ENCODE measurements at places on chromosomes 1 and 21.
A peak's percentile ranks its signal among the peaks of the same experiment; 100 is the strongest.

DNA sequence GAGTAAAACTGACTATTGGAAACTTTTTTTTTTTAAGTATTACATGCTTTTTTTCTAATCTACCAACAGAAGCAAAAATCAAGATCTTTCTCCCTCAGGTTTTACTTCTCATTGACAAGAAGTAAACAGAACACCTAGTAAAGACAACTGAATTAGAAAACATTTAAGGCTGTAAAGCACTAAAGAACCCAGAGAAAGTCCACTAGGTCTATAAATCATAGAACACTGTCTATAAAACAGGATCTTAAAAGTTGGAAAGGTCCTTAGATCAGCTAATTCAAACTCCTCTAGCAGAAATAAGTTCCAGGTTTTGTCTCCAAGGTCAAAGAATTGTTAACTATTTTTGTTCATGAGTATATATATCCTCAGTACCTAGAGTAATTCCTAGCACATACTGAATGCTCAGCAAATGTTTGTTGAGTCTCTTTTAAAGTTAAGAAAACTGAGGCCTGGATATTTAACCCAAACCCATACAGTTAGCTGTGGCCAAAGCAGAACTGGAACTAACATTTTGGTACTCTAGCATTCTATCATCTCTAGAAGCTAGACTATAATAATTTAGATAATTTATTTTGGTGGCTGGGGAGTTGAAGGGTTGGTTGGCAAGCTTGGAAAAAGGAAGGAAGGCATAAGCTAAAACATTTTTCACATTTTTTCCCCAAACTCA, 3.0 kb downstream of the EPS15 start:
- DNase-seq: no peak

DNA sequence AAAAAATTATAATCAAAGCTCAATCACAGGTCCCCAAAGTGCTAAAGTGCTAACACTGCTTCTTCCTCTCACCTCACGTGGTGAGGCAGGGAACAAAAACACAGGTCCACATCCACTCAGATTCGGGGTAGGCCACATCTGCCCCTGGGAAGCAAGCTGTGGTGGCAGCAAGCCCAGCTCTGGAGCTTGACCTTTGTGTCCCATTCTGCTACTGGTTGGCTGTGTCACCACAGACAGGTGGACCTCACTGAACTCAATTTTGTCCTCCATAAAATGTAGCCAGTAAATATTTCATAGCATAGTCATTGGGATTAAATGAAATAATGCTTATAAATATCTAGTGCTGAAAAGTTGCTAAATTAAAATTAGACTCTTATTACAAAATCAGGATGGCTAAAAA, 8.5 kb downstream of the AZIN2 start:
- DNase-seq: no peak

GRCh38 chr1:203590603-203591002, 36.0 kb upstream of the ATP2B4 start:
- DNase-seq: no peak

DNA sequence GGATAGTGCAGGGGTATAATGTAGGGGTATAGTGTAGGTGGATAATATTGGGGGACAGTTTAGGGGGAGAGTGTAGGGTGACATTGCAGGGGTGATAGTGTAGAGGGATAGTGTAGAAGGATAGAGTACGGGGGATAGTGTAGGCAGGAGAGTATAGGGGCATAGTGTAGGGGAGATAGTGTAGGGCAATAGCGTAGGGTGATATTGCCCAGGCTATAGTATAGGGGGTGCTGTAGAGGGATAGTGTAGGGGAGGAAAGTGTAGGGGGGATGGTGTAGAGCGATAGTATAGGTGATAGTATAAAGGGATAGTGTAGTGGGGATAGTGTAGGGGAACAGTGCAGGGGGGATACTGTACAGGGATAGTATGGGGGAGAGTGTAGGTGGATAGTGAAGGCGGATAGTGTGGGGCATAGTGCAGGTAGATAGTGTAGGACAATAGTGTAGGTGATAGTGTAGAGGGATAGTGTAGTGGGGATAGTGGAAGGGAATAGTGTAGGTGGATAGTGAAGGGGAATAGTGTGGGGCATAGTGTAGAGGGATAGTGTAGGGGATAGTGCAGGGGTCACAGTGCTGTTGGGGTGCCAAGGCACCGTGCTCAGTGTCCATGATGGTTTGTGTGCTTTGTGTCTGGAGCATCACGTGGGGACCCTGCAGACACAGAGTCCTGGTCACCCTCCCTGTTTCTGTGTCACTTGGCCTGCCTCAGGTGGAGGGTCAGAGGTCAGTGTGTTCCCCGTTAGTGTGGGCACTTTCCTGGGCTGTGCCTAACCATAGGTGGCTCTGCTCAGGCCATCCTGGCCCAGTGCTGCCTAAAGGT, 10.5 kb upstream of the ARF1 start:
- no peak for DNase-seq

- no peak for DNase-seq
These were observed 163.4 kb upstream of the SGIP1 start for GRCh38 chr1:66370462-66370971.

GRCh38 chr1:119784191-119784781, 15.6 kb upstream of the HMGCS2 start:
- no peak for DNase-seq

DNA sequence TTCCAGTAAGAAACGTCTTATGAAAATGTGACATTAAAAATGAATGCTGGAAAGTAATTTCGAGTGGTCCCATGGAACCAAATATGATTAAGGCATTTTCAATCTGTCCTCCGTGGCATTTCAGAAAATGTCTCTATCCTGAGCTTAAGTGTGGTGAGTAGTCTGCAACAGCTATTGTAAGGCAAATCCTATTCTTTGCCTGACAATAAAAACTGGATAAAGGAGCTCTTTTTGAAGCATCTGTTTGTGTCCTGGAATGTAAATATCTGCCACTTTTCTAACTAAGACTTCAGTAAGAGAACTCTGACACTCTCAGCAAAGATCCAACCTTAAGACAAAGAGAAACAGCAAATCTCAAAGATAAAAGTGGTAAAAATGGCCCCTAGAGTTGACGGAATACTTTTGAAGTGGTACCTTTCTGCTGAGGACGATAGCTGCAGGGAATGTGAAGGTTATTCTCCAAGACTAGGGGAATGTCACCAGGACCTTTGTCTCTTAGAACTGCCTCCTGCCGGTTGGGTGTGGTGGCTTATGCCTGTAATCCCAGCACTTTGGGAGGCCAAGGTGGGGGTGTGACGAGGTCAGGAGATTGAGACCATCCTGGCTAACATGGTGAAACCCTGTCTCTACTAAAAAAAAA, 486.7 kb upstream of the ZP4 start:
- no peak for DNase-seq

DNA sequence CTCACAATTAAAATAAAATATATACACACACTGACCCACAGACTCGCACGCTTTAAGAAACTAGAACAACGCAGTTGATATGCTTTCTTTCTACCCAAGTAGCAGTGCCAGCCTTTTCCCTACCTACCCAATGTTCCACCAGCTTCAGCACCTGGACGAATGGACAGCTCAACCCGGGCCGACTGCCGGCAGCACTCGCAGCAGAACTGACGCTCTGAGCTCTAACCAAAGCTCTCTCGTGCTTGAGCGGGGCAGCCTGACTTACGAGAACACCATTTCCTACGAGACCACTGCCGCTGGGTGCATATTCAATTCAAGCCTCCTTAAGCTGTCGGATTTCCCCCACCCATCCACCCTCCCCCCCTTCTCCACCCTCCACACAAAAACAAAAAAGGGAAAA, 127.4 kb upstream of the DPYD start:
- peak; percentile 47 for DNase-seq

- DNase-seq: peak; percentile 34
These were observed 429 bp downstream of the SRRM1 start for GRCh38 chr1:24643363-24644099.

DNA sequence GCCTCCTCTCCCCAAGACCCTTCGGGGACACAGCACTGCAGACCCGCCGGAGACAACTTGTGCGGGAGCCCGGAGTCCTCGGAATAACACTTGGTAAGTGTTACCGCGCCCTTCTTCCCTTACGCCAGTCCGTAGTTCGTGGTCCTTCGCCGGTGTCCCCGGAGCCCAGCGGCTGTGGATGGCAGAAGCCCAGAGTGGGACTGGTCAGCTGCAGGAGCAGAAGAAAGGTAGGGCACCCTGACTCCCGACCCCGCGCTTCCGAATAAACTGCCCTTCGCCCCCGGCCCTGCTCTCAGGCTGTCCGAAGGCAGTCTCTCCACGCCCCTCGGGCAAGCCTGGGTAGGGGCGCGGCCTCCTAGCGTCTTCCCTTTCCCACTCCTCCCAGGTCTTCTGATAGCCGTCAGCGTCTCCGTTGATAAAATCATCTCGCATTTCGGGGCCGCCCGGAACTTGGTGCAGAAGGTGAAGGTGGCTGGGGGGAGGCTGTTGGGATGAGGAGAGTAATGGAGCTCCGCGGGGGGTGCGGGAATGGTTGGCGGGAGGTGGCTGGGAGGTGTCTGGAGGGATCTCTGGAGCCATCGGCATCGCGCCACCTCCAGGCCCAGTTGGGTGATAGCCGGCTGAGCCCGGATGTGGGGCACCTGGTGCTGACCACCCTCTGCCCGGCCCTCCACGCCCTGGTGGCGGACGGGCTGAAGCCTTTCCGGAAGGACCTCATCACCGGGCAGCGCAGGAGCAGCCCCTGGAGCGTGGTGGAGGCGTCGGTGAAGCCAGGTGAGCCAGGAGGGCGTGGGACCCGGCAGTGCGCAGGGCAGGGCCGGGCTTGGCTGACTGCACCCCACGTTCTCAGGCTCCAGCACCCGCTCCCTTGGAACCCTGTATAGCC, 4.3 kb downstream of the RUSC1 start:
- peak; percentile 57 for DNase-seq

GRCh38 chr1:18347559-18347958, 133.2 kb upstream of the KLHDC7A start:
- no peak for DNase-seq

DNA sequence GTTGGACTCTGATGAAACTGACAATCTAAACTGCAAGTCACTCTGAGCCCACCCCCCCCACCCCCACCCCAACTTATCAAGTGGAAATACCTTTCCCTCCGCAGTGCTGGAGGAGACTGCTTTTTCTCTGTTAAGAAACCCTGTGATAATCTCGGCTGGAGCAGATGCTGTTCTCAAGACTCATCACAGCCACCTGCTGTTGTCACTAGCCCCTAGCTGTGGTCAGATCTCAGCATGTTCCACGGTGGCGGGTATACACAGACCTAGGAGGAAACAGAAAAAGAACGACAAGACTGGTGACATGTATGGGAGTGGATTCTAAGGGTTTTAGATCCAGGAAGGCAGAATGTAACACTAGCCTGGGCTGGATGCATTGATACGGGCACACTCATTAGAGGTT, 2.3 kb downstream of the ACTL8 start:
- no peak for DNase-seq

- no peak for DNase-seq
These were observed 121.7 kb upstream of the COL6A1 start for GRCh38 chr21:45859762-45860357.

GRCh38 chr1:11860587-11860986, 1.8 kb upstream of the NPPB start:
- no peak for DNase-seq

DNA sequence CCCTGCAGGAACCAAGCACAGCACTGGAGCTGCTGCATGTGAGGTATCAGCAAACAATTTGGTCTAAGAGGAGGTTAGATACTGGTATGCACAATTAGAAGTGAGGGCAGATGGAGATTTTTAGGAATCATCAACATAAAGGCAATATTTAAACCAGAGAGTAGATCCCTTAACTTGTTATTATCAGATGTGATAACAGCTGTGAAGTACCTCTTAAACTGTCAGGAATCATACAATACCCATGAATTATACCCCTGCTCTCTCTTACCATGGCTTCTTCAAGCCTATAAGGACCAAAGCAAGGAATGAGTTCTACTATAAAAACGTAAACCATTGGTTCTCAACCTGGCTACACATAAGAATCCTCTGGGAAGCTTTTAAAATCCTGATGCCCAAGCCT, 3.9 kb downstream of the BCAR3 start:
- no peak for DNase-seq

DNA sequence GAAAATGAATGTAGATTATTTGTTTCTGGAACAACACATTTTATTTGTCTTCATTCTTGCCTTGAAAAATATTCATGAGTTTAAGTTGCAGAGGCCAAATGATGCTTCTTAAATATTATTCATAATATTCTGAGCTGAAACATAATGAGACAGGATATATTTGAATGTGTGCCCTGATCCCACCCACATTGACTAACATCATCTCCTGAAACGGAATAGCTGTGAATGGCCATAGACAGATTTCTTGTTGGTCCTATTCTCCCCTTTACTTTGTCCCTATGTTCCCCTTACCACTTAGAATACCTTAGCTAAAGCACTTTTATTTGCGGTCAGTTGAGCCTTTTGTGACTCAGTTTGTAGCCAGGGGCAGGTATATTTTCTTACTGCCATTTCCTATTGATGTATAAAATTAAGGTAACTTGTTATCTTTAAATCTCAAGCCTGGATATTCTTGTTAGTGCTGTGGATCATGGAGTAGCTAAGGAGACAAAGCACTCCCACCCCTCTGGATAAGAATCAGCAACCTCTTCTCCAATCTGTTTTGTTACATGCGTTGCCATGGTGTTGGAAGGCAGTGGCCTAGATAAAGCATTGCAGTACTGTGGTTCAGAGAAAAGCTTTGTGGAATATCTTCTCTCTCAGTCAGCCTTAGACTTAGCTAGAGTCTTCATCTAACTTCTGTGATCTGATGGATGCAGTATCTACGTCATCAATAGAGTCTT, 478.5 kb upstream of the DEPDC1 start:
- no peak for DNase-seq

- no peak for DNase-seq
These were observed 27.5 kb downstream of the TFAP2E start for GRCh38 chr1:35600593-35600992.

- DNase-seq: peak; percentile 48
These were observed 14.3 kb downstream of the NADK start for GRCh38 chr1:1763657-1764621.
